ENCODE measurements at places on chromosomes 3 and 15. TPM values are rescaled to one million over a fixed set of nuclear protein-coding genes. Genes with fewer than 3 reads are reported as not detected.

Gene AMOTL2
- total RNA-seq: 99.0 TPM

Gene FBXW12
- total RNA-seq: not detected

Gene GRK7
- 0.46 TPM for total RNA-seq

Gene PRR20G
- not detected for total RNA-seq

Gene MUSTN1
- total RNA-seq: 2.8 TPM

Gene SPSB4
- total RNA-seq: 0.12 TPM

Gene TRPM1
- 1.8 TPM for total RNA-seq

Gene PLD1
- 73.3 TPM for total RNA-seq

Gene CEP152
- 7.0 TPM for total RNA-seq

DNA sequence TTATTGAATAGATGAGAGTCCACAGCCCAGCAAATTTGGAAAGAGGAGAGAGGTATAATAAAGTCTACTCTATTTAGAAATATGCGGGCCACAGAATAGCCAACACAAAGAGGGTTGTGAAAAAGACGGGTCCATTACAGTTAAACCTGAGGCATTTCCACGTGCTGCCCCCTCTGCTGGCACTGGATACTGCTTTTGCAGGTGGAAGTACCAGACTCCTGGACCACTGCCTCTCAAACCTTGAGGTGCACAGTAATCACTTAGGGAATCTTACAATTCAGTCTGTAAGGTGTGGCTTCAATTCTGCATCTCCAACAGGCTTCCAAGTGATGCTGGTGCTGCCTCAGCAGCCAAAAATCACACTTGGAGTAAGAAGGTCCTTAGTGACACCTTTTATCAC, 3.0 kb upstream of the TFDP2 start:
- no peak for DNase-seq

DNA sequence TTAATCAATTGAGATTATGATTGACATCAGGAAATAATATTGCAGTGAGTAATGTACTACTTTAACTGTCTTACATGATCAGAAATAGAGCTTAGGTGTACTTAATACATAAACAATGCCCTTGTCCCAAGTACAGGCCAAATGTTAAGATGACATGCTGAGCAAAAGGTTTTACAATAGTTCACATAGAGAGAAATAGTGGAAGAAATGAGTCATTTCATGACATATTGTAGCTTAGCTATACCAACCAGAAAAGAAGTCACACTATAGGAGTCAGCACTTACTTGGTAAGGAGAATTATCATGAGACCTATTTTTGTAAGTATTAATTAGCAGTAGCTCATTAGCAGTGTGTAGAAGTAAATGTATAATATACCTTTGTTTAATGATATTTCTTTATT, 96.4 kb upstream of the NANOGP8 start:
- DNase-seq: no peak

DNA sequence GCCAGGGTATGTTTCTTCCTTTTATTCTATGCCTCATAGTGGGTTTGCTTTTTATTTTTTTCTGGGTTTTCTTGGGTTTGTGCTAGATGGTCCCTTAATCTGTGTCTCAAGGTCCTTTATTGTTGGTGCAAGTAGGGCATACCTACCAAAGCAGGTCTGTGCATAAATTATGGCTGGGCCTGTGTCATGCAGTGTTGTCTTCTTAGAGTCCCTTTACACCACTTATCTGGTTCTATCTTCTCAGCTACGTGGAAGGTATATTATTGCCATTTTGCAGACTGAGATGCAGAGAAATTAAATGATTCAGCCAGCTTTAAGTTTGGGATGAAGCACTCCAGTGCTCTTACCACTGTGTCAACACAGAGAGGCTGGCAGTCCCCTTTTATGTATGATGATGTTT, 293.5 kb upstream of the SOX2 start:
- DNase-seq: no peak

DNA sequence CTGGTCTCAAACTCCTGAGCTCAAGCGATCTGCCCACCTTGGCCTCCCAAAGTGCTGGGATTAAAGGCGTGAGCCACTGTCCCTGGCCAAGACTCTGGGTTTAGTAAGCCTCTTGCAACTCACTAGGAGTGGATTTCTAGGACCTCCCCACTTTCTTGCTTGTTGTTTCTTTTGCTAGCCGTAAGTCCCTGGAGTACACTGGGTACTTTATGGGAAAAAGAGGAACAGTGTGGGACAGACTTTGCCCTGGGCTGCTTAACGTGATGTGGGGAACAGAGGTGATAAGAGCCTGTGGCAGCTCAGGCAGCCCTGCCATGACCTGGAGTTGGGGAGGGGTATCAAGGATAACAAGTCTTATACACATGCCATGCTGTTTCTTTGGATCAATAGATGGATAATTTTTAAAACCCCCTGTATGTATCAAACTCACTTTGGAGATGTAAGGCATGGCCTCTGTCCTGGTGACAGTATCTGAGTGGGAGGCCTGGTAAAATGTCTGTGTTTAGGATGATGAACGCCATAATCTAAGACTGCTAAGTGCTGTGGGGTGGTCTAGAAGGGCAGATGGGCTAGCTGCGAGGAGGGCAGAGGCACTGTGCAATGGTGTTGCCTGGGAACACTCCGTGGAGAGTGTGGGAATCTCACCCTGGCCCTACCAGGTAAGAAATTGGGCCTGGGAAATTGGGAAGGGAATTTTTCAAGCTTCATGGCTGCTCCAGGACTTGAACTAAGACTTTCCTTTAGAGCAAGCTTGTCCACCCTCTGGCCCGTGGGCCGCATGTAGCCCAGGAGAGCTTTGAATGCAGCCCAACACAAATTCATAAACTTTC, 54.8 kb downstream of the SMAD3 start:
- DNase-seq: no peak

GRCh38 chr3:72163809-72164634, 379.1 kb upstream of the PROK2 start:
- DNase-seq: no peak

- DNase-seq: no peak
These were observed 693.0 kb downstream of the NR2F2 start for GRCh38 chr15:97023488-97023844.

DNA sequence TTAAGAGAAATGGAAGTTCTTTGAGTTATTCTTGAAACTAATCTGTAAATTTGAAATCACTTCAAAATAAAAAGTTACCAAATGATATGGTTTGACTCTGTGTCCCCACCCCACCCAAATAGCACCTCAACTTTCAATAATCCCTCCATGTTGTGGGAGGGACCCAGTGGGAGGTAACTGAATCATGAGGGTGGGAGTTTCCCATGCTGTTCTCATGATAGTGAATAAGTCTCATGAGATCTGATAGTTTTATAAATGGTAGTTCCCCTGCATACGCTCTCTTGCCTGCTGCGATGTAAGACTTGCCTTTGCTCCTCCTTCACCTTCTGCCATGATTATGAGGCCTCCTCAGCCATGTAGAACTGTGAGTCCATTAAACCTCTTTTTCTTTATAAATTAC, 690.7 kb upstream of the ZNF385D start:
- no peak for DNase-seq

DNA sequence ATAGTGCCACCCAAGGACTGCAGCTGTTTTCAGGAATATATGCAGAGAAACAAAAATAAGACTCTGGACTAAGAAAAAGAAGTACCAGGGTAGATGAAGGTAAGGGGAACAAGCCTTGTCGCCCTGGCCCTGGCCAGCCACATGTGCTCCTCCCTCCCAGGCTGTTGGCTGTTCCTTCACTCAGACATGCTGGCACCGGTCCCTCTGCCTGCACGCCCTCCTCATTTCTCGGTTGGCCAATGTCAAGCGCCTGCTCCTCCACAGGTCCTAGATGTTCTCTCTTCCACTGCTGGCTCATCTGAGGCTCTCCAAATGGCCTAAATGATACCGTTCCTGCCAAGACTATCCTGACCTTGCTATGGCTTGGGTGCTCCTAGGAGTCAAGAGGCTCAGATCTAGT, 288.4 kb upstream of the LYSMD4 start:
- no peak for DNase-seq

- no peak for DNase-seq
These were observed 7.2 kb downstream of the ITIH3 start for GRCh38 chr3:52801839-52802238.

- DNase-seq: no peak
These were observed 349.9 kb downstream of the ZBBX start for GRCh38 chr3:167030082-167030725.

DNA sequence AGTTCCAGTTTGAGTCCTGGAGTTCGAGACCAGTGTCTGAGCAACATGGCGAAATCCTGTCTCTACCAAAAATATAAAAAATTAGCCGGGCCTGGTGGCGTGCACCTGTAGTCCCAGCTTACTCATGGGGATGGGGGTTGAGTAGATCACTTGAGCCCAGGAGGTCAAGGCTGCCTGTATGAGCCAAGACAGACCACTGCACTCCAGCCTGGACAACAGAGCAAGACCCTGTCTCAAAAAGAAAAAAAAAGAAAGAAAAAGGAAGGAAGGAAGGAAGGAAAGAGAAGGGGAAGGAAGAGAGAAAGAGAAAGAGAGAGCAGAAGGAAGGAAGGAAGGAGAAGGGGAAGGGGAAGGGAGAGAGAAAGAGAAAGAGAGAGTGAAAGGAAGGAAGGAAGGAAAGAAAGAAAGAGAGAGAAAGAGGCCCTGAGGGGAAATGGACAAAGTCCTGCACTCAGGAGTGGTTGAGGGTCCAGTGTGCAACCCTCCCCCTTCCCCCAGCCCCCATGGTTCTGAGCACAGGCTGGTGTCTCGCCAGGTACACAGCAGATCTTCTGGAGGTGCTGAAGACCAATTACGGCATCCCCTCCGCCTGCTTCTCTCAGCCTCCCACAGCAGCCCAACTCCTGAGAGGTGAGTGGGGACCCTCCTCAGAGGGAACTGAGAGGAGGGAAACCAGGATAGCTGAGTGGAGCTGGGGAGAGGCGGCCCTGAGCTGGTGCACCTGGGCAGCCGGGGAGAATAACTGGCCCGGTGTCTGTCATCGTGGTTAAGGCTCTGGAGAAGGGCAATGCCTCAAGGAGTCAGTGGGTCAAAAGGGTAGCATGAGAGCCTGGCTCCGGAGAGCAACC, 1.2 kb downstream of the SLC51A start:
- no peak for DNase-seq

GRCh38 chr15:69926721-69927120, 171.0 kb downstream of the TLE3 start:
- no peak for DNase-seq

DNA sequence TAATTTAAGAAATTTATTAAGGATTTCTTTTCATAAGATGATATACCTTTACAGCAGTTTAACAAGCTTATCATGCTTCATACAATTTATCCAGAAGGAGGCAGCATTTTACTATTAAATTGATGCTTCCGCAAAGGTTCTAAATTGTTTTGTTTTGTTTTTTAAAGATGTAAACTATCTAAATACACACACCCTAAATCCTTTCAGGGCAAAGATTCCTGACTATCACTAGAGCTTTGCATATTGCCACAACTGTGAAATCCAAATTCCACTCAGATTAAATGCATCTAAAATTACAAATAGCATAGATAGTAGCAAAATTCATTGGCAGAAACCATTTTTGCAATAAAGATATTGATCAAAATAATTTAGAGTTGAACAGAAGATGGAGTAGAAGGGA, 44.5 kb upstream of the CCNL1 start:
- DNase-seq: no peak

- DNase-seq: no peak
These were observed 244.4 kb upstream of the TOPAZ1 start for GRCh38 chr3:43997316-43997715.

GRCh38 chr3:146558781-146559180, 14.4 kb upstream of the PLSCR1 start:
- no peak for DNase-seq

GRCh38 chr3:135324301-135324700, 529.2 kb downstream of the EPHB1 start:
- DNase-seq: no peak

- no peak for DNase-seq
These were observed 71.3 kb downstream of the CNTN6 start for GRCh38 chr3:1164101-1164500.

DNA sequence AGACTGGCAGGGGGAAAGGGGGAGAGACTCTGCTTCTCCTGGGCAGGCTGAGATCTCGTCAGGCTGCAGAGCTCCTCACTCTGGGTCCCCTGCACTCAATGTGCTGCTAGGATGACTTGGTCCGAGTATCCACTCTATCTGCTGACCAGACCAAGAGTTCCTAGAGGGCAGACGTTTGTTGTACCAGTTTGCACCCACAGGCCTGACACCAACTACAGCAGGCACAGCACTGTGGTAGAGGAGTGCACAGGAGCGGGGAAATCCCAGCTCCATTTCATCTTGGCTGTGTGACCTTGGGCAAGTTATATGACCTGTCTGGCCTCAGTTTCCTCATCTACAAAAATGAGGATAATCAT, 29.0 kb downstream of the CCDC12 start:
- DNase-seq: no peak

DNA sequence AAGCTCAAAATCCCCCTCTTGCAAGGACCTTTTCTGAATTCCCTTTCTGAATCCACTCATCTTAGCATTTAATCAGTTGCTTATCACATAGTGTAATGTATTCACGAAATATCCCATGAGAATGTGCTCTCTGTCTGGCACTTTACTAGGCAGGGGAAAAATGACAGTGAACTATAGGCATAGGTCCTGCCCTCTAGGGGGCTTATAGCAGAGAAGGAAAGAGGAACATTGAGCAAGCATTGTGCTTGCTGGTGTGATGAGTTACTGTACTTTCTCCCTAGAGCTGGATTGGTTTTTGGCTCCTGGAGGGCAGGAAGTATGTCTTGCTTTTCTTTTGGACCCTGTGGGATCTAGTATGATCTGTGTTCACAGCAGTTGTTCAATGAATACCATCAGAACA, 26.5 kb downstream of the DUOX2 start:
- DNase-seq: no peak

GRCh38 chr15:69780981-69781380, 316.7 kb downstream of the TLE3 start:
- no peak for DNase-seq

DNA sequence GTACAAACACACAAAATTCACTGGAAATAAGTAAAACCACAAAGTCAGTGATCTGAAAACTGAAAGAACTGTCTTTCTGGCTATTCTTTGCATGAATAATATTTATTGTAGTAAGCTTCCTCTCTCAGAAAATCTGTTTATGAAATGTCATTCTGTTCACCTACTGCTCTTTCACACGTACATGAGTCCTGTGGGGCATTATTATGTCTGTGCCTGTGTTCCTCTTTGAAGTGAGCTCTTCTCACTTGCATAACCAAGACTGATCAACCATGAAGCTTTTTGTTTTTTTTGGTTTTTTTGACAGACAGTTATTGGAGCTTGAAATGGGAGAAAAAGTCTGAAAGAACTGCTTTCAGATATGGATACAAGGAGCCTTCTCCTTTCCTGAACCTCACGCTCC, 195.8 kb downstream of the PLCH1 start:
- no peak for DNase-seq

DNA sequence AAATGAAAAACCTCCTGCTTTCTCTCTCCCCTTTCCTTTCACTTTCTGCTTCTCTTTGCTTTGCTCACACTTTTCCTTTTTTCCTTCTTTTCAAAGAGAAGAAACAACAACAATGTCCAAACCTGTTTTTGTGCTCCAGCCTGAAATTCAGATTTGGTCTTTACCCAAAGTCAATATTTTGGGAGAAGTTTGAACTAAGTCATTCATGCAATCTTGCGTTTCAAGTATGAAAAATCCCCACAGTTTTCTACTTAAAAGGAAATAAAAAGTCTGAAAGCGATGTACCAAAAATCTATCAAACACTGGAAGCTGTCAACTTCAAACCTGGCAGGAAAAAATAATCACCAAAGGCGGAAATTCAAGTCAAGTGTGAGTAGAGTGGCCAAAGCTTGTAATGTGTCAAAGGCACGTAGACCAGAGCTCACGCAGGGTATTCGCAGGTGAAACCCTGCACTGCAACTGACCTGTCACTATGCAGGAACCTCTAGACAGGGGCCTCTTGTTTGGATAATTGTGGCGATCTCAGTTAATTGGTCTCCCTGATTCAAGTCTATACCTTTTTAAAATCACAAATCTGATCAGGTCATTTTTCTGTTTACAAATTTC, 118.8 kb upstream of the GALNT15 start:
- DNase-seq: no peak
